Activated CD8-positive, alpha-beta T cell treated with anti-CD3 and anti-CD28 coated beads for 36 hours (primary cell): ENCODE measurements at places on chromosomes 7 and 10. TPM values are rescaled to one million over a fixed set of nuclear protein-coding genes. Genes with fewer than 3 reads are reported as not detected.
A peak's percentile ranks its signal among the peaks of the same experiment; 100 is the strongest.

GRCh38 chr10:97497572-97498075, 598 bp downstream of the MMS19 start:
- DNase-seq: peak; percentile 91

Gene OPN1SW
- not detected for total RNA-seq

- no peak for DNase-seq
These were observed 132.0 kb downstream of the SORCS3 start for GRCh38 chr10:104773105-104773504.

Gene ADAMTS14
- 0.16 TPM for total RNA-seq

Gene ST8SIA6
- total RNA-seq: not detected

- DNase-seq: no peak
These were observed 257.8 kb downstream of the SNX10 start for GRCh38 chr7:26549281-26549944.

GRCh38 chr10:130179640-130180039, 43.4 kb downstream of the GLRX3 start:
- peak; percentile 57 for DNase-seq

Gene SPDYE5
- total RNA-seq: 0.18 TPM

Gene AKR1D1
- not detected for total RNA-seq

DNA sequence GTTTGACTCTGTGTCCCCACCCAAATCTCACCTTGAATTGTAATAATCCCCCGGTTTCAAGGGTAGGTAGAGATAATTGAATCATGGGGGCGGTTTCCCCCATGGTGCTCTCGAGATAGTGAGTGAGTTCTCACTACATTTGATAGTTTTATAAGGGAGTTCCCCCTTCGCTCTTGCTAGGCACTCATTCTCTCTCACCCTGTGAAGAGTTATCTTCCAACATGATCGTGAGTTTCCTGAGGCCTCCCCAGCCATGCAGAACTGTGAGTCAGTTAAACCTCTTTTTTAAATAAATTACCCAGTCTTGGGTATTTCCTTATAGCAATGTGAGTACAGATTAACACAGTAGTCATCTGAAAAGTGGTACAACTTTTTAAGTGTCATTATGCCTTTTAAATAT, 913.5 kb upstream of the LRRN3 start:
- no peak for DNase-seq

Gene COL1A2
- total RNA-seq: 0.47 TPM

Gene TMEM184A
- total RNA-seq: not detected

GRCh38 chr7:32167256-32167655, 97.0 kb upstream of the PDE1C start:
- no peak for DNase-seq

- DNase-seq: no peak
These were observed 32.5 kb upstream of the TNS3 start for GRCh38 chr7:47614450-47614849.

Gene HOXA9
- total RNA-seq: not detected

GRCh38 chr10:109114579-109114978, 808.7 kb downstream of the XPNPEP1 start:
- DNase-seq: no peak

DNA sequence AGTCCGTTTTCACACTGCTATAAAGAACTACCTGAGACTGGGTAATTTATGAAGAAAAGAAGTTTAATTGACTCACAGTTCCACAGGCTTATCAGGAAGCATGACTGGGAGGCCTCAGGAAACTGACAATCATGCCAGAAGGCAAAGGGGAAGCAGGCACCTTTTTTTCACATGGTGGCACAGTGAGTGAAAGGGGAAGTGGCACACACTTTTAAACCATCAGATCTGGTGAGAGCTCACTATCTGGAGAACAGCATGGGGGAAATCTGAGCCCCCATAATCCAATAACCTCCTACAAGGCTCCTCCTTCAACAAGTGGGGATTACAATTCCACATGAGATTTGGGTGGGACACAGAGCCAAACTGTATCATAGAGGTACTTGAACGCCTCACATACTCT, 30.0 kb downstream of the AGR3 start:
- no peak for DNase-seq

- no peak for DNase-seq
These were observed 130.2 kb downstream of the GPR37 start for GRCh38 chr7:124635416-124635815.

Gene GATAD1
- 19.7 TPM for total RNA-seq

Gene KDM7A
- 21.1 TPM for total RNA-seq

Gene AGFG2
- 45.6 TPM for total RNA-seq

Gene FKBP9
- total RNA-seq: not detected

Gene KIF11
- total RNA-seq: 43.8 TPM

Gene RPP38
- 24.2 TPM for total RNA-seq

DNA sequence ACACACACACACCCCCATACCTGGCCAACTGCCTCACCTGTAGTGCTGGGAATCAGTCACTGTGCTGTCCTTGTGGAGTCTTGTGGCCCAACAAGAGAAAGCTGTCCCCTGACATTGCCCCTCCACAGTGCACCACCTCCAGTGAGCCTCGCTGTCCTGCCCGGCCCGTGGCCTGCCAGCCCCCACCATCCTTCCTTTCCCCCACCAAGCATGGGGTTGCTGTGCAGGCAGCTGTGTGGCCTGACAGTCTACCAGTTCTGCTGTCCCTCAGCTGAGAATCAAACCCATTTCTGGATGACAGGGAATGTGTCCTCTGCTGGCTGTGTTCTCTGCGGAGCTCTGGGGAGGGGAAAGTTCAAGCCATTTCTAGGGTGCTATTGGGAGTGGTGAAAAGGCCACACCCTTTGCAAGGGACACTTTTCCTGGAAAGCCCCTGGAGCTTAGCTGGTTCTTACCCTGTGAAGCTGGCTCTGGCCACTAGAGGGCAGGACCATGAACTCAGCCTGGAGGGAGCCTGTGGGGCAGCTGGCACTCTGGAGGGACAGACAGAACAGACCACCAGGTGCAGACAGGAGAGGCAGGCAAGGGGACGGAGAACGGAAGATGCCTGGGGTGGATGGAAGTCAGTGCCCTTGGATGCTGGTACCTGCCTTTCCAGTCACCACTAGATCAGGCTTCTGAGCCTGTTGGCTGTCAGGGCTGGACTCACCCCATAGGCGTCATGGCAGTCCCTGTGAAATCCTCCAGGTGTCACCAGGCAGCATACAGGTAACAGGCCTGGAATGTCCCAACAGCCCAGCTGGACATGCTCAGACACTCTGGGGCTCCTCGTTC, 10.5 kb upstream of the MTPAP start:
- peak; percentile 81 for DNase-seq

Gene ARMC3
- total RNA-seq: not detected

DNA sequence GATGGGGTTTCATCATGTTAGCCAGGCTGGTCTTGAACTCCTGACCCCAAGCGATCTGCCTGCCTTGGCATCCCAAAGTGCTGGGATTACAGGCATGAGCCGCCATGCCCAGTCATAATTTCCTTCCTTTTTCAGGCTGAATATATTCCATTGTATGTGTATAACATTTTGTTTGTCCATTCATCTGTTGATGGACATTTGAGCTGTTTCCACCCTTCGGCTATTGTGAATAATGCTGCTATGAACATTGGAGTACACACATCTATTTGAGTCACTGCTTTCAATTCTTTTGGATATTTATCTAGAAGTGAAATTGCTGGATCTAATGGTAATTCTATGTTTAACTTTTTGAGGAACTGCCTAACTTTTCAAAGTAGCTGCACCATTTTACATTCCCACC, 34.6 kb downstream of the TLX1 start:
- DNase-seq: no peak

DNA sequence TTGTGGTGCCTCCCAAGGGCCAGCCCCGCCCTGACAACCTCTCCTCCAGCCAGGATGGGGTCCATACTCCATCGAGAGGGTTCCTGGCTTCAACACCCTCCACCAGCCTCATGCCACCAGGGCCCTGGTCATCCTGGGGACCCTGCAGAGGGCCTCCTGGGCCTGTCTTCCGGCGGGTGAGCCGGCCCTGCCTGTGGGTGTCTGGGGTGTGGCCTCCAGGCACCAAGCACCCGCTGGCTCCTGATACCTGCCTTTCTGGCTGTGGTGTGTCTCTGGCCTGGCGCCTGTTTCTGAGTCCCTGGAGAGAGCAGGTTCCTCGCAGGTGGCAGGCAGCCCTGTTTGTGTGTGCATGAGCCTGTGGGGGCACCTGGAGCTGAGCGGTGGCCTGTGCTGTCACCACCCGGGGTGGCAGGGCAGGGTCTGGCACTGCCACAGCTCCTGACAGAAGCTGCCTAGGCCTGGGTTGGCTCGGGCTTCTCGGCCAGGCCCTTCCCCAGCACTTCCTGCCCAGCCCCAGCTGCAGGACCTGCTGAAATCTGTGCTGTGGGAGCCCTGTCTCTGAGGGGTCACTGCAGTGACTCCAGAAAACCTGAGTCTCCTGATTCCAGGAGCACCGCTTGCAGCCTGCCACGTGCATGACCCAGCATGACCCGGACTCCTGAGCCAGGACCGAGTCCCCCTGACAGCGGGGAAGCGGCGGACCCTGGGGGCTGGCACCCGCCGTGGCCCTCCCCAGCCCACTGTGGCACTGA, 18.4 kb downstream of the ADAM8 start:
- DNase-seq: peak; percentile 69

Gene RBM20
- 0.72 TPM for total RNA-seq

GRCh38 chr10:52637592-52637991, 135.0 kb downstream of the MBL2 start:
- DNase-seq: no peak

- no peak for DNase-seq
These were observed 24.8 kb downstream of the TBC1D12 start for GRCh38 chr10:94427166-94427565.

DNA sequence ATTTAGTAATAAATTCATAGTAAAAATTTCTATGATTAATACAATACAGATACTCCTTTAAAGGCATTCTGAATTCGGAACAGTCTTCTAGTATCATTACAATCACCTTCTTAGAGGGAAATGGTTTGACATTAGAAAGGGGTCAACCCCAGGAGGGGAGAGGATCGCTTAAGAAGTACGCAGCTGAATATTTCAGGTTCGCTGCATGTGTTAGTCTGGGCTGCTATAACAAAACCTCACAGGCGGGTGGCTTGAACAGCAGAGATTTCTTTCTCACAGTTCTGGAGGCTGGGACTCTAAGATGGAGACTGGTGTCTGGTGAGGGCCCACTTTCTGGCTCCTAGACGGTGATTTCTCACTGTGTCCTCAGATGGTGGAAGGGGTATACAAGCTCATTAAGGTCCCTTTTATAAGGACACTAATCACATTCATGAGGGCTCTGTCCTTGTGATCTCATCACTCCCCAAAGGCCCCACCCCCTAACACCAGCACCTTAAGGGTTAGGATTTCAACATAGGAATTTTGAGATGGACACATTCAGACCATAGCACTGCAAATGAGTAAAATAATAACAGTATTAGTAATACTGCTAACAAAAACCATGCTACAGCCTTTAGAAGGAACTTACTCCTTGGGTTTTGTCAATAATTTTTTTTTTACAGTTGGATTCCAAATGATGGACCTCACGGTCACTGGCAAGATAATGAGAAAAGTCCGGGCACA, 34.0 kb downstream of the GNA12 start:
- DNase-seq: no peak

GRCh38 chr7:140122965-140123364, 53.8 kb downstream of the KDM7A start:
- no peak for DNase-seq

DNA sequence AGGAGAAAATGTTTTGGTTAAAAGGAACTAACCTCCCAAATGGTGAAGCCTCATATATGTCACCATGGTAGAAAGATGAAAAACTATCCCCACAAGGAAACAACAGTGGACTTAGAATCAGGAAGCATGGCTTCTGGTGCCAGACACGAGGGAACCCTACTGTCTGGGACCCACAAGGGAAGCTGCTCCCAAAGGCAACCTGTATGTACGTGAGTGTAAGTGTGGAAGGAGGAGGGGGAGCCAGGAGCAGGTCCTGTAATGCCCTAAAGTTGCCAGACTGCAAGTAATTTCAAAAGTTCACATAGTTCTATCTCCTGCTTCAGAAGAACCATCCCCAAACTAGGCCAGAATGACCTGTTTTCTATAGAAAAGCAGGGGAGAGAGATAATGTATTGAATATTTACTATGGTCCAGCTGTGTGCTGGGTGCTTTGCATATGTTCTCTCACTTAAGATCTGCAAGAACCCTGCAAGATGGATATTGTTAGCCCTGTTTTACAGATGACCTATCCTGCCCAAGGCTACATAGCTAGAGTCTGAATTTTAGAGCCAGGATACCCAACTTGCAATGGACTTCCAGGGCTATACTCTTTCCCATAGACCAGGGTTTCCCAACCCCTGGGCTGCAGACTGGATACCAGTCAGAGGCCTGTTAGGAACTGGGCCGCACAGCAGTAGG, 19.2 kb downstream of the DUSP5 start:
- no peak for DNase-seq

Gene CFAP69
- 0.69 TPM for total RNA-seq

Gene NRAP
- not detected for total RNA-seq

DNA sequence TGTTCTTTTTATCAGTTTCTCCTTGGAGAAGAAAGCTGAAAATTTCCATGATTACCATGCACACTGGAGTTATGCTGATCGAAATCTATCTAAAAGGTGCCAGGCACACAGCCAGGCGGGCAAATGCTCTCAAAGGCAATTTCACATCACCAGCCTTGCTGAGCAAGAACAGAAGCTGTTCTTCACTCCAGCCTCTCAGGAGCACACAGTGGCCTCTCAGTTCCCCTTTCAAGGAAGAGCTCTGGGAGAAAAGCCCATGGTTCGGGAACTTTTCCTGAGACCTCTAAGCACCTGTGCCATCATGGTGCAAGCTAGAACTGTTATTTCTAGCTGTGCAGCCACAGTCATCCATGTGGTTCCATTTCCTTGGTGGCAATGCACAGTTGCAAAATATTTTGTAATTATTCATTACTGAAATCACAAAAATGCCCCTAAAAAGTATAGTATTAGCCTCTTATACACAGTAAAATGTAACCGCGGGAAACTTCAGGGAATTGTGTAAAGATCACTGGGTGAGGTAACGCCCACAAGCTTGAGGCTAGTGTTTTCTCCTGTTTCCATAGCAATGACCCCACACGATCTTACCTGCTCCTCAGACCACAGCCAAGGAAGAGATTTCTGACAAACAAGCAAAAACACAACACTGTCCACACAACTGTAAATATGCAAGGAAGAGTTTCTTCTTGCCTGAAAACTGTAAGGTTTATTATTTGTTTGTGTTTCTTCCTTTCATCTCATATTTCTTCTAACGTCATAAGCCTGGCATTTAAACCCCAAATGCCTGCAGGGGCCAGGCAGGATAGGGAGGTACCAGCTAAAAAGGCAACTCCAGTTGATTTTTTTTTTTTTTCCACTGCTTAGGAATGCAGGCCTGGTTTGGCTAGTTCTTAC, 121.2 kb downstream of the FAM107B start:
- peak; percentile 10 for DNase-seq

GRCh38 chr7:135234727-135235126, 1.1 kb downstream of the STRA8 start:
- no peak for DNase-seq

Gene CARD11
- 103 TPM for total RNA-seq

DNA sequence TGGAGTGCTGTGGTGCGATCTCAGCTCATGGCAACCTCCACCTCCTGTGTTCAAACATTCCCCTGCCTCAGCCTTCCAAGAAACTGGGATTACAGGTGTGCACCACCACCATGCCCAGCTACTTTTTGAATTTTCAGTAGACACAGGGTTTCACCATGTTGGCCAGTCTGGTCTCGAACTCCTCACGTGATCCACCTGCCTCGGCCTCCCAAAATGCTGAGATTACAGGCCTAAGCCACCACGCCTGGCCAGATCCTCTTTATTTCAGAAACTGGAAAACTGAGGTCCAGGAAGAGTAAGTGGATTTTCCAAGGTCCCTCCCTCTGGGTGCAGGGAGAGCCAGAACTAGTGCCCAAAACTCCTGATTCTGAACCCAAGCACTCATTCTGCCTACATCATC, 413.1 kb upstream of the AUTS2 start:
- no peak for DNase-seq

Gene CYP2C8
- 0.38 TPM for total RNA-seq
